ENCODE measurements at places on chromosomes 16 and 17.

DNA sequence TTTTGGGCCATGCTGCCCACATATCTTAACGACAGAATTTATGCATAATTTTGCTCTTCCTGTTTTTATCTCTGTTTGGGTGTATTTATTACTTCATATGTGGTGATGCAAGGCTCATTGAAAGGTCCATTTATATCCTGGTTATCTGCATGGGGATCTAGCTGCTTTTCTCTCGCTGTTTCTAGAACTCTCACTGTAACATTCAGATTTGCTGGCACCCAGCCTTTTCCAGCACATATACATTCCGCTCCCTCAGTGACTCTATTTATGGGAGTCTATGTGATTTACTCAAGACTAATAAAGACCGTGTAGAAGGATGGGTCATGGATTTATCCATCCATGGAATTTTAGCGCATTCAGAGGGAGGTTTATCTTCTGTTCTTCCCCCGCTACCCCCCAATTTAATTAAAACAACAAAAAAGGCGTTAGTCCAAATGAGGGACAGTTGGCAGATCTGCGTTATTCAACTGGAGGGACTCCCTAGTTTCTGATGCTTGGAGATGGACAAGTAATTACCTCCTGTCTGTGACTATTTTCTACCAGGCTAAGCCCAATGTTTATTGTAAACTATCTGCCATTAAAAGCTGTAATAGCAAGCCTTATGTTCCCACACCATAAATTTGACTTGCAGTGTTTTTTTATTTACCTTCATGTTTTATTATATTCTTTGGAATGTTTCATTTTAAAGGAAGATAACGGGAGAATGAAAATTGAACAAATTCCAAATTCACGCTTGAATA lies 19.8 kb upstream of the MARCHF10 start:
- no peak for DNase-seq

DNA sequence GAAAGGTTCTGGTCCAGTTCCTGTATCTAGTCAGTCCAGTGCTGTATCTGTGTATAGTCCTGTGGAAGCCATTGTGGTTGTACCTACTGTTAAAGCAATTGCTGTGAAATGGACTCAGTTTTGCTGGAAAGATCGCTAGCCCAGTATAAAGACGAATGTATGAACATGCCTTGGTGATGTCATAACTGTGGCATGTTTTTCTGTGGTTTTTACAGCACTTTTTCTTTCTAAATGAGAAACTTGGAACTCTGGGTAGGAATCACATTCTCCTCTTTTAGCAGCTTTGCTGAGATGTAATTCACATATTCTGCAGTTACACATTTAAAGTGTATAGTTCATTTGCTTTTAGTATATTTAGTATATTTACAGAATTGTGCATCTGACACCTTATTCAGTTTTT lies 58.1 kb downstream of the MAP2K4 start:
- no peak for DNase-seq

GRCh38 chr17:77233635-77234334 lies 93.0 kb downstream of the SEC14L1 start:
- no peak for DNase-seq

GRCh38 chr16:49608779-49609178 lies 235.2 kb downstream of the C16orf78 start:
- DNase-seq, result no peak

GRCh38 chr17:42038221-42038973 lies 12.0 kb downstream of the C17orf113 start:
- no peak for DNase-seq

DNA sequence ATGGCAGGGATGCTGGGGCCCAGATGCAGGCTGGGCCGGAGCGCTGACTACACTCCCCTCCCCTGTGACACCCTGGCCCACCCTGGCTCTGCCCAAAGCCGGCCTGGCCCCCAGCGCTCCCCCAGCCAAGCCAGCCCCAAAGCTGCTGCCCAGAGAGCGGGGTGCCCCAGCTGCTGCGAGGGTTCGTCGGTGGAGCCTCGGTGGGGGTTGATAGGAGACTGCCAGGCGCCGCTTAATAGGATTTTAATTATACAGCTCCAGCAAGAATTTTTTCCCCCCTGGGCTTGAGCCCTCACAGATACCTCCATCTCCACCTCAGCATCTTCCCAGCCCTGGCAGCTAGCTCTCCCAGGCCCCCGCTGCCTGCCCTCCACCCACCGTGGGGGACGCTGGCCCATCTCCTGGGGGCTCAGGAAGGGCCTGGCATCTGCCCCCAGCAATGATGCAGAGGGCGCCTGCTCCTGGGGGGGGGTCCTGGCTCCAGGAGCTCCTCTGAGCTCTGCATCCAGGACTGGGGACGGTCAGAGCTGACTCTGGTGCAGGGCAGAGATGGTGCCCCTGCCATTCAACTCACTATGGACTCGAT lies 36.8 kb upstream of the DLX4 start:
- DNase-seq, result no peak

GRCh38 chr17:78645421-78646295 lies 68.5 kb upstream of the DNAH17 start:
- DNase-seq, result no peak
